ENCODE measurements at places on chromosomes 2 and 18.

DNA sequence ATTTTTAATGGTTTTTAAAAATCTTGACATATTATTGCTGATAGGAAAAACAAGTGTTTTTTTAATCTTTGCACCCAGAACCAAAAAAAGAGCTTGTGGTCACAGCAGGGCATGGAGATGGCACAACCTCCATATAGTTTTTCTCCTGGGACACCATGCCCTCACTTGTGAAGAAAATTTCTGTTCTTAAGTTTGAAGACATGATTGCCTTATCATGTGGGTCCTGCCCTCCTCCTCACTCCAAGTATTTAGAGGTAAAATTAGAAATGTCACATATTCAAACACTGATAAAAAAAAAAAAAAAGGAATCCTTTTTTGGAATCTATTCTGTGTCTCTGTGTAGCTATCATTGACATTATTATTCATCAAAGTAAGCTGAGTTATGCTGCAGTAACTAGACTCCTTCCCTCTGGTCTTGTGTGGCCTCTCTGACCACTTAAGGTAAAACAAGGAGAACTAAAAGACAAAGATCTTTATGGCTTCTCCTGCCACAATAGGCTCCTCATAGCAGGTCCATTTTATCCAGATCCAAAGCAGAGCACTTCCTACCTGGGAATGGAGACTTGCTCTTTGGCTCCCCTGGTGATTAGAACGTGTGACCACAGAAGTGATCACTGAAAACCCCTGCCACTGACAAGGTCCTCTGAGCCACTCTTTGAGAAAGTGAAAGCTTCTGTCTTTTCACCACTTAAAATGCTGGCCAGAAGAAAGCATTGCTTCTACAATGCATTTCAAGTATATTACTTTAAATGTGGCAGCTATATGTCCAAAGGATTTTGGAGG, 19.8 kb downstream of the ADD2 start:
- no peak for DNase-seq
- H3K4me1 ChIP-seq, result no peaks in the 10 kb centered on the region
- H3K27me3 ChIP-seq, result no peaks in the 10 kb centered on the region

DNA sequence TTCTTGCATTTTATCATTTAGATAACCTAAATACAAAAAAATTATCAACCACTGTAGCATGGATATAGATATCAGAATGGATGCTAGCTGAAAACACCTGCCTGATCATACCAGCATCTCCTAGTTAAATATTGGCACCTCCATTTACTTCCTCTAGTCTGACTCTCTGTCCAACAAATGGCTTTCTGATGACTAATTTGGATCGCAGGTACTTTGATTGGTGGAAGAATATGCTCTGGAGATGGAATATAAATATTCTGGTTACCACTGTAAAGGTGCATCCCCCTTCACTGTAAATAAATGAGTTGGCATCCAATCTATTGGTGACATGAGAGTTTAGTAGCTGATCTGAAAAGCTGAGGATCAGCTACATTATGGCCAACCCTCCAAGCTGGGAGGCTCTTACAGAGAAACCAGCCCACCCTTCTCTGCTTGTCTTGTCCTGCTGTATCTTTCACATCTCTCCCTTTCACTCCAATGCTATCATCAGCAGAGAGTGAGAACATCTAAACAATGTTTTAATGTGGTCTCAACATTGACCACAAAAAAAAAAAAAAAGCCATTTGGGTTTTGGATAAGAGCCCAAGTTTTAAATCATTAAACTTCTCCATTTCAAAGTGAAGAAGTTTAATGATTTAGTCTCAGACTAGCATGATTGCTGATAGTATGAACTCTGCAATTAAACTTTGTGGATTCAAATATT, 90.5 kb downstream of the PMAIP1 start:
- no peak overlapping the region for H3K27ac ChIP-seq
- no peak overlapping the region for H3K4me3 ChIP-seq
- H3K36me3 ChIP-seq, result no peaks in the 10 kb centered on the region
- no peak for DNase-seq
- no peaks in the 10 kb centered on the region for H3K4me1 ChIP-seq

- H3K4me1 ChIP-seq, result no peaks in the 10 kb centered on the region
- no peak overlapping the region for H3K4me3 ChIP-seq
- no peaks in the 10 kb centered on the region for H3K27me3 ChIP-seq
- no peak for DNase-seq
- no peak overlapping the region for H3K27ac ChIP-seq
These were observed 73.4 kb upstream of the TEX51 start for GRCh38 chr2:126825316-126825715.

DNA sequence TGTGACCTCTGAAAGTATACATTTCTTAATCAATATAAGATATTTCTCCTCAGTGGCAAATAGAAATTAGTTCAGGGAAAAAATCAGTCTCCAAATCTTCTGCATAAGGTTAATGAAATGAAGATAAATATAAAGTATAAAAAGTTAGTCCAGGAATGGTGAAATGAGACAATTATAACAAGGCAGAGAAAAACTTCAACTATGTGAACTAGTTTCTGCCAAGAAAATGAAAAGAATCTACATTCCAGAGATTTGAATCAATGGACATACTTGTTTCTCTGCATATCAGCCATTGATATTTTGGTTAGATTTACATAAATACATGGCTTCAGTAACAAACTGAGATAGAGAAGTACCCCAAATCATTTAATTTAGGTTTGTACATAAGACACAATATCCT, 249.0 kb downstream of the EXOC6B start:
- H3K27me3 ChIP-seq, result no peaks in the 10 kb centered on the region
- H3K36me3 ChIP-seq, result no peaks in the 10 kb centered on the region
- no peak overlapping the region for H3K27ac ChIP-seq
- no peak overlapping the region for H3K4me3 ChIP-seq
- peaks cover 4% of the 10 kb centered on the region for H3K4me1 ChIP-seq

GRCh38 chr2:178229927-178230326, 35.6 kb downstream of the OSBPL6 start:
- no peak overlapping the region for H3K4me3 ChIP-seq
- H3K36me3 ChIP-seq, result no peaks in the 10 kb centered on the region
- H3K4me1 ChIP-seq, result no peaks in the 10 kb centered on the region
- H3K27me3 ChIP-seq, result no peaks in the 10 kb centered on the region
- DNase-seq, result no peak
- no peak overlapping the region for H3K27ac ChIP-seq

GRCh38 chr2:230008708-230009066, 60.0 kb downstream of the SLC16A14 start:
- no peaks in the 10 kb centered on the region for H3K27me3 ChIP-seq
- no peak overlapping the region for H3K27ac ChIP-seq
- DNase-seq, result no peak
- H3K4me1 ChIP-seq, result no peaks in the 10 kb centered on the region
- H3K4me3 ChIP-seq, result no peak overlapping the region

DNA sequence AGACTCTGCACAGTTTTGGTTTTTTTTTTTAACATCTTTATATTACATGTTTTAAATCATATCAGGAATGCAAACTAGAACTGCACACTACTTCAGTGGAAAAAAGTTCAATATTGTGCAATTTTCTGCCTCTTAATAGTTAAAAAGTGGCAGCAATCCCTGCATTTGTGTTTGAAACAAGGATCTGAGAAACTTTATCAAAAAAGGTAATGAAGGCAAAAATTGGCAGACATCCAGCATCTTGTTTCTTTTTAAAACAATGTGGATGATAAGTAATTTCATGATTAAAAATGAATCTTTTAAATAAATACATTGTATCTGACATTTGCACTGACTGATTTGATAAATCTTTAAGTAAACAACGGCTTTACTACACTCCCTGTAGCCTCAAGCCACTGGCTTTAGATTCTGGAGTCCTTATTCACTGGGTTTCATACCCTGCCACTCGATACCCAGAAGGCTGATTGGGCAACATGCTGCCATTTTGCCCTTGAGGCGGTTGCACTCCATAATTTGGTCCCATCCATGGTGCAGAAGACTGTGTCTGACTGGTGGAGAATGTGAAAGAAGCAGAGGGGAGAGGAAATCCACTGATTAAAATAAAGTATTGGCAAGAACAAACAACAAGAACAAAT, 21.6 kb upstream of the C2orf42 start:
- peaks cover 70% of the 10 kb centered on the region for H3K36me3 ChIP-seq
- H3K27ac ChIP-seq, result no peak overlapping the region
- no peaks in the 10 kb centered on the region for H3K4me1 ChIP-seq
- H3K4me3 ChIP-seq, result no peak overlapping the region
- no peaks in the 10 kb centered on the region for H3K27me3 ChIP-seq
